ENCODE measurements at places on chromosomes 7 and 10.
A peak's percentile ranks its signal among the peaks of the same experiment; 100 is the strongest.

DNA sequence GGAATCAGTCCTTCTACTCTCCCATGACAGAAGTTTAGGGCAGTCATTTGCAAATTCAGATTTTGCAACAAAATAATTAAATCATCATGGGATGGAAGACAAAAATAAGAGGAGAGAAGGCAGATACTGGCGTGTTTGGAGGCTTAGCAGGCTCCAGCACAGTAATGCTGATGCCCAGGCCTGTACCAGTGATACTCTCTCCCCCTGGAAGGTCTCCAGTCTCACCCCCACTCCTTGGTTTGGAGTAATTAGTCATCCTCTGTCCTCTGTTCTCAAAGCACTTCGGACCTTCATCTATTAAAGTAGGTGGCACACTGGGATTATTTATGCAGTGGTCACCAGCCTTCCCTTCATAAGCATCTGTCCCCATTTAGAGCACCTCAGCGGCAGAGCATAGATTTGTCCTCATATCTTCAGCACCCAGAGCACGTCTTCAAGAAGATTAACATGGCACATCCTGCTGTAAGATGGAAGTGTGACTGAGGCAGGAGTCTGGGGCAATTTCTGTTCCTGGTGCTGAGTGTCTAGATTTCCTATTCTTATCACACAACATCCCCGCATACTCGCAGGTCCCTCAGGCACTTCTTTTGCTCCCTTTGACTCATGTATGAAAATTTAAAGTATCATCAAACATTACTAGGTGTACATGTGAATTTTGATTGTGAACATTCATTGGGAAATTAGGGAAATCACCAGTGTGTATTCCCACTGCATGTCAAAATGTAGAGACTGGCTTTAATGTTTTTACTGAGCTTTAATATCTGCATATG is 31.3 kb upstream of the TRIL start:
- no peak for DNase-seq

DNA sequence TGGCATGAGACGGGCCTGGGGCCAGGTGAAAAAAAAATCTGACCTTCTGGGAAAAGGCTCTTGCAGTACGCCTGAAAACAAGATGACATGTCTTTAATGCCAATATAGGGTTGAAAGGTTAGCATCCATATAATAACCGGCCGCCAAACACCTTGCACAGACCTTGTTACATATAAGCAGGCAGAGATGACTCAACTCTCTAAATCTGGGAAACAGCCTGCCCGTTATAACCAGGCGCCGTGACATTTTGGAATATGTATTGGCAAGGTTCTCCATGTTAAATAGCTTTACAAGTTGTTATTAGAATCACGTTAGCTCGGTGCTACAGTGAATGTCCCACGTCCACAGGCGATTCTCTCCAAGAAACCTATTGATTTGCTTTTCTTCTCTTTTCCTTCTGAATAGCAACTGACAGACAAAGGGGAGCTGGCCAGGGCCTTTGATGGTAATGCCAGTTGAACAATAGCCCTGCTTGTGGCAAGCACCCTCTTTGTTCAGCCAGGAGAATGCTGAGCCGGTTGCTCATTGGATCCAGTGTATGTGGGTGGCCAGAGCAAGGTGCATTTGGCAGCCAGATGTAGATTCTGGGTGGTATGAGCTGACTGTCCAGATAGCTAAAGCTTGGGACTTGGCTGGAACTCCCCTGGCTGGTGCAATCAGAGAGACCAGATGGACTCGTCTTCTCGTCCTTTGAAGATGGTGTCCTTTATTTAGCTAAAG is 80.1 kb upstream of the AUTS2 start:
- no peak for DNase-seq

- DNase-seq, result no peak
These were observed 83.4 kb downstream of the AGMO start for GRCh38 chr7:15478401-15478800.

DNA sequence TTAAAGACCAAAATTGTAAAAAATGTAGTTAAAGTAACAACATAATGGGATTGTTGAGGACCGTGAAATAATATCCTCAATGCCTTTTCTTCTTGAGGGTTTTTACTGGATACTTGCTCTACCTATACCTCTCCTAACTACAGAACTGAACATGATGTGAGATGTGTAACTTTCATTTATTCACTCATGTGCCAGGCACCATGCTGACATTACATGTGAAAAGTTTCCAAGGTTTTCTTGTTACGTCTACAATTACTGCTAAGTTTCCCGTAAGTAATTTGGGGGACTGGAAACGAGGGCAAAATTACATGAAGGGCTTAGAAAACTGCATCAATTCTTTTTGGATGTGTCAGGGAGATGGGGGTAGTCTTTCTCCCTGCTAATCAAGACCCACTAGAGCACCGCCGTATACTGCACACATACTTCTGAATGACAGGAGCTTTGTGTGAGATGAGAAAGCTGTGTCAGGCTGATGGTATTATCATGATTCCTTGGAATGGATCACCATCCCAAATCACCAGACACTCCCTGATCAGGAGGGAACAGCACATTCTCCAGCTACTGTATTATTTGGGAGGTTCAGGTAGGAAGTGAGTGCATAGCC is 41.8 kb downstream of the PTPRZ1 start:
- no peak for DNase-seq

DNA sequence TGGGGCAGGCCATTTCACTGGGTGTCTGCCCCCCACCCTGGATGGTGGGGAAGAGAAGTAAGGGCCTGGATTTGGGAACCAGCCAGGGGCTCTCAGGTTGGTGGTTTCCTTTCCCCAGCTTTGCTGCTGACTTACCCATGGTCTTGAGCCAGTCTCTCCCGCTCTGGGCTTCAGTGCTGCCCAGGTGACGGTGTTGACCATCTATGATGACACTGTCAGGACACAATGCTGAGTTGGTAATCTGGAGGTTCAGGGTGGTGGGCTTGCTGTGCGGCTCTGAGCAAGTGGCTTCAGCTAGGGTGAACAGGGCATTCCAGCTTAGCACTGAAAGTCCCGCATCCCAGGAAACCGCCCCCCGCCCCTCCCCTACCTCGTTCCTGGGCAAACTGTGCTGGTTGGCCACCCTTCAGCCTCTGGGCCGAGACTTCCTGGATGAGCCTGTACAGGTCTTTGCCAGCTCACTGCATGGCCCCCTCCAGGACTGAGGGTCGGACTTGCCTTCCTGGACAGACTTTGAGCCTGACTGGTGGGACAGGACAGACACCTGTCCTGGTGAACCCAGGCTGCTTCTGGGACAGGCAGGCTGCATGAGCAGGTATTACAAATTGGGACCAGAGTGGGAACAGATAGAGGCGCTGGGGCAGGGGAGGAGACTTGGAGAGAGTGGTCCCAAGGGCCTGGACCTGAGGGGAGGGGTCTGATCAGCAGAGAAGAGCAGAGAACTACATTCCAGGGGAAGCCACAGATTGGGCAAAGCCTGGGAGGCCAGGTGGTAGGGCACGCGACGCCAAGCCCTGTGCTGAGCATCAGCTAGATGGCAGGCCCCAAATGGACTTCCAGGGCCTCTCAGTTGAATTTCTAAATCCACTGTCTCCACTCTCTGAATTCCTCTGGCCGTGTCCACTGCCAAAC is 19.9 kb upstream of the ZMIZ1 start:
- DNase-seq, result no peak

- DNase-seq, result no peak
These were observed 381.2 kb downstream of the SFMBT2 start for GRCh38 chr10:7029672-7030071.

GRCh38 chr7:29332875-29333855 is 138.6 kb downstream of the CHN2 start:
- DNase-seq, result peak; percentile 65

- no peak for DNase-seq
These were observed 40.1 kb upstream of the ZNF273 start for GRCh38 chr7:64863021-64863420.

GRCh38 chr7:36491317-36491716 is 101.7 kb downstream of the ANLN start:
- no peak for DNase-seq

- no peak for DNase-seq
These were observed 7.4 kb upstream of the TSPAN33 start for GRCh38 chr7:129136887-129137642.

DNA sequence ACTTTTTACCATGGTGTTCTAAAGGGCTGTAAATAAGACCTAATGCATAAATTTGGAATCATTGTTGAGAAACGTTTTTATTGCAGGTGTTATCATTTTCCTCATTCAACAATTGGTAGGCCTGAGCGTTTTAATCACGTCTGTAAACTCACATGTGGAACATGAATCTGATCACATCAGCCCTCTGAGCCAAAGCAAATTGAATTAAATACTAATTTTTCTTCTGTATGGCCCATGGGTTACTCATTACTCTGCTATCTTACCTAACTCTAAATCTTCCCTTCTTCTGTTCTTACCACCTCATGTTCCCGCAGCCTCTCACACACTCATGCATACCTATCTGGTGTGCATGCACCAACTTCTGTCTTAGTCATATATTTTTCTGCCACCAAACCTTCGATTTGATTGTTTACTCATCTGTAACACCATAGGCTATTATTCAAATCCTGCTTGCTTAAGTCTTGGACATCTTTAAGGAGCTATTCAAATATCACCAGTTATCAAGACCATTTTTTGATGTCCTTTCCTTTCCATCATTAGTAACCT is 82.3 kb downstream of the NXPH1 start:
- DNase-seq, result no peak

GRCh38 chr10:14429043-14429700 is 98.4 kb upstream of the FRMD4A start:
- no peak for DNase-seq

DNA sequence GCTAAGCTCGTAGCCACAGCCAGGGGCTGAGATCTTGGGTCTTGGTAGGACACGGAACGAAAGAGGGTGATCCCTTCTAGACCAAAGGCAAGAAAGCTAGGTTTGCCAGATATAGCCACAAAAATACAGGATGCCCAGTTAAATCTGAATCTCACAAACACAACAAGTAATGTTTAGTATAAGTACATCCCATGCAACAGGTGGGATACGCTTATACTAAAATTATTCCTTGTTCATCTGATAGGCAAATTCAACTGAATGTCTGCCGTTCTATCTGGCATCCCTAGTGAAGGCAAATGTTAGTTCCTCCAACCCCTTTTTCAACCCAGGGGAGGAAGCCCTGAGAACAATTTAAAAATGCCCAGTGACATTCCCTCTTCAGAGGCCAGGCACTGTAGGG is 131.1 kb upstream of the MGMT start:
- DNase-seq, result no peak

DNA sequence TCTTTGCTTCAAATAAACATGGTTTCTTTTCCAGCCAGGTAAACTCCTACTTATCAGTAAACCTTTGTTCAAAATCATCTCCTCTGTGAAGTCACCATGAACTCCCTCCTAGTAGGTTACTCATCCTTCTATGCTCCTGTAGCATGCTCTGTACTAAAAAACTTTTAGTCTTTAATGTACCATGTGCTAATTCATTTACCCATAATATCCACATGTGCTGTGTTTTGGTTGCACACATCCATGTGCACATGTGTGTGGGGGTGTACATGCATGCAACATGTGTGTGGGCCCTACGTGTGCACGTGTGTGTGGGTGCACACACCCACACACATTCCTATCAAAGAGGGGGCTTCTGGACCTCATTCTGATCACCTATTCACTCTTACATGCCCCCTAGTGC is 259.9 kb upstream of the SP4 start:
- no peak for DNase-seq

GRCh38 chr10:71763352-71764127 is 9.8 kb downstream of the VSIR start:
- DNase-seq, result no peak

- DNase-seq, result no peak
These were observed 9.4 kb downstream of the GPR22 start for GRCh38 chr7:107479303-107479702.

- no peak for DNase-seq
These were observed 93.8 kb upstream of the NOBOX start for GRCh38 chr7:144497282-144497681.

DNA sequence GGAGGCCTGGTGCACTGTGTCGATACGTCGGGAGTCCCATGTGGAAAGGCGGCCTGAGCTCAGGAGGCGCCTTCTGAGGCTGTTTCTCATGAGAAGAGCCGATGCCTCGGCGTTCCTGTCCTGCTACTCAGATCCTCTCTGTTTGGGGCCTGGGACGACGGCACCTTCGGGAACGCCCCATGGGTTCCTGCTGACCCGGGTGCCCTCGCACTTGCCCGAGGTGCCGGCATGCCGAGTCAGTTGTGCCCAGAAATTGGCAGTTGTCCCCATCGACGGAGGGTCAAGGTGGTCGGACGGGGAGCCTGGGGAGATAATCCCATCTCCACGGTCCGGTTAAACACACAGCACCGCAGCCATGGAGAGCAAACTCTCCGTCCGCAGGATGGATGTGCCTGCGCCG is 33.0 kb downstream of the NKX6-2 start:
- no peak for DNase-seq

DNA sequence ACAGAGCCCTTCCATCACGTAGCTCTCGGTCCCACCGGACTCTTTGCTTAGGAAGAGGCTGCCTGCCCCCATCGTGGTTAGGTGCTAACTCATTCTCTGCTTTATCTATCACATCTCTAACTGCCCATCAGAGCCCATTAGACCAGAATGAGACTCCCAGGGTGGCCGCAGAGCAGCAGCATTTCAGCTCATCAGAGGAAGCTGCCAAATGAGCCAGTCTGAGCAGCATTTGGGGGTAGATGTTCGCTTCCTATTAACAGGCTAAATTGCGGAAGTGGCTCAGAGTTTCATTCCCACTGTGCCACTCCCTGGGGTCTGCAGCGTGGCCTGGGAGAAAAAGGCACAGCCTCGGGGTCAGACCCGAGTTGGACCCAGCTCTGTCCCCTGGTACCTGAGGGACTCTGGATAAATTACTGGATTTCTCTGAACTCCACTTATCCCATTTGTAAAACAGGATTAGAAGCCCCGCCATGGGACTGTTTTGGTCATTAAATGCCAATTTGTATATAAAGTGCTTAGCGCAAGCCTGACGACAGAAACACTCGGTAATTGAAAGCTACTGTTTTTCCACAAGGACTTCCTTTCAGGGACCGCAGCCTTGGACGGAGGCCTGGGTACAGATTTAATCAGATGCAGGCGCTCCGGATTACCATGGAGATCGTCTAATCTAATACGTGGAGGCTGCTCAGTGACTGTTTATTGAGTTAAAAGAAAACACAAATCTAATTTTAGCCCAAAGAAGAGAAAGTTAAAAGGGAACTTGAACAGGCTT is 73.8 kb upstream of the PRLHR start:
- no peak for DNase-seq

DNA sequence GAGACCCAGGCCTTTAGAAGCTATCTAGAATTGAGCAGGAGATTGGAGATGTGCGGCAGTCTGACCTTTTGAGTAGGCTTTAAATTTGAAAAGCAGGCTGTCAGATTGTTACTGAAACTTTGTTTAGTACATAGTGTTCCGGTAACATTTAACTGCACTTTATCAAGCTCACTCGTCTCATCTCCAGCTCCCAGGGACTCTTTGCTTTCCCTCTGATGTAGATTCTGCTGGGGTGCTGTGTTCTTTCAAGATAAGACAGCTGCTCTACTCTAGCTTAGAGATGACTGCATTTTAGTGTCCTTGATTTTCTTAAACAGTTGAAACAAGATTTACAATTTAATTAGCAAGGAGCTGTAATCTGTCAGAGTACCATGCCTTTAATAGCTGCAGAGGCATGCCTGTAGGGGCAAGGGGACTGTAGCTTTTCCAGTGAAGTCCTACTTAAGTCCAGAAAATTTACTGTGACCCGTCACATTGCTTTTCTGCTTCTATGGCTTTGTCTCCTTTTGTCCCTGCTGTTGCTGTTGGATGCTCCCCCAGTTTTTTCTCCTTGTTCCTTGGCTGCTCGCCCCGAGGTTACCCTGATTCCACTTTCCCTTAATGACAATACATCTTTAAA is 56.4 kb upstream of the MTPN start:
- no peak for DNase-seq

Measured in NCI-H1092 (cell line).